NCI-H2227 treated with DMSO at 0.1 percent for 48 hours (cell line): ENCODE measurements at places on chromosomes 7 and 10.

- no peak for DNase-seq
These were observed at the start of gene PIK3CG for GRCh38 chr7:106865130-106866041. Gene PIK3CG (plus strand): TSS chr7:106865282. CDS start chr7:106867562, 2,280 bp downstream.

DNA sequence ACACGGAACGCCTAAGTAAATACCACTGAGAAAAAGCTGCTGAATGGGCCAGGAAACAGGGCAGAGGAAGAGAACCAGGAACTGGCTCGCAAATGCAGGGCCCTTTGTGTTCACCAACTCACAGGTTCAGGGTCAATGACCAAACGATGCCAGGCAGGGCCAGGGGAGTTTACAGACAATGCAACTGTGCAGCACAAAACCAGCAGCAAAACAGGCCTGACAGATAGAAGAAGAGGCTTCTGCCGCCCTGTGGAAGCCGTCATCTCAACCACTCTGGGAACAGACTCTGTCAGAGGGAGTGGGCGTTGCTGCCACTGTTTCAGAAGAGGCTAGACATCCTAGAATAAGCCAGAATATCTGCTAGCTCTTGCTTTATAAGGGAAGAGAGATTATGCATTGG, 117.9 kb downstream of the KMT2E start:
- DNase-seq: no peak

GRCh38 chr7:16963044-16963443, 81.3 kb upstream of the AGR3 start:
- DNase-seq: no peak

- no peak for DNase-seq
These were observed 38.4 kb downstream of the ANK3 start for GRCh38 chr10:60351191-60351853.

GRCh38 chr7:34761627-34762026, 103.6 kb downstream of the NPSR1 start:
- no peak for DNase-seq

- no peak for DNase-seq
These were observed 676.8 kb downstream of the DNAJB9 start for GRCh38 chr7:109246330-109247077.

DNA sequence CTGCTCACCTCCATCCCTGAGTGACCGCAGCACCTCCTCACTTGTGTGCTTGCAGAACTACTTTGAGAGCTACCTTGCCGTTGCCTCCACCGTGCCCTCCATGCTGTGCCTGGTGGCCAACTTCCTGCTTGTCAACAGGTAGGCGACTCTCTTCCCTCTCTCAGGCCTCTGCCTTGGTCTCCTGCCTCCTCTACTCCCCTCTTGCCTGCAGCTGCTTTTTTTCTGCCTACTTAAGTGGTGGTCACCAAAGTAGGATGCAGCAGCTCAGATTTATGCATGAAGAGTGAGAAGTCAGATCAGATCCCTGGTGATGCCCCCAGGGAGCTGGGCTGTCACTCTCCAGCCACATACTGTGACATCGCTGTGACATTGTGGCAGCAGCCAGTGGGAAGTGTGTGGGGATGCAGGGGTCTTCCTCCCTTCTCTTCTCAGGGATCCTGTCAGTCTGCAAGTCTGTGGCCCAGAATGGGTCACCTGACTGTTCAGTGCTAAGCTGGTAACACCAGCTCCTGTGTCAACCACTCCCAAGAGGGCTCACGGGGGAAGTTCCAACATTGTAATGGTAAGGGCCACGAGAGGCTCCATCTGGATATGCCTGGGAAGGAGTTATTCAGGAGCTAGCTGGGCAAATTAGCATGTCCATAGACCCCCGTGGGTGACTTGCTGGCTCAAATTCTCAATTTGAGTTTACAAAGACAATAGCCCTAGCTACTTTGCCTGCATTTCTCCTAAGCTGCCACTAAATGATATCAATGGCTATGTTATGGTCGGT, 25.3 kb downstream of the SLC29A3 start:
- no peak for DNase-seq

- no peak for DNase-seq
These were observed 94.8 kb downstream of the CHN2 start for GRCh38 chr7:29289156-29290021.

DNA sequence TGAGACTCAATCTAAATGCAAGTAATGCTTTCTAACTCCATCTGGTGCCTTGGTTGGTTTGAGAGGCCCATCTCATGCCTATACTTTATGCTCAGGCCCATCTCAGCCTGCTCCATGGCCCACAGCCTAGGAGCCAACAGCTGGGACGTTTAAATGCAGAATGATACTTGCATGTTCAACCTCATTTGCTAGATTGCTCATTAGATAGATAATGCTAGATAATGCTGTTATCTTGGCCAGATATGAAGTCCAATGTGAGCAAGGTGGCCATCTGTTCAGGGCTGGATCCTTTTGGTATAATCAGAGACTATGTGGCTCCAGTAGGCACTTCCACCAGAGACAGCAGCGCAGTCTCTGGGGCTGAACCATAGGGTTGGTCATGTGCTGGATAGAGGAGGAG, 321.6 kb upstream of the PHYHIPL start:
- no peak for DNase-seq

GRCh38 chr10:123527151-123527550, 139.0 kb upstream of the GPR26 start:
- DNase-seq: no peak

- no peak for DNase-seq
These were observed 121.6 kb upstream of the TBX20 start for GRCh38 chr7:35375516-35375915.

- no peak for DNase-seq
These were observed 205.3 kb downstream of the SKAP2 start for GRCh38 chr7:26659121-26659520.

- DNase-seq: no peak
These were observed 107.5 kb upstream of the ARID5B start for GRCh38 chr10:61793760-61794703.

DNA sequence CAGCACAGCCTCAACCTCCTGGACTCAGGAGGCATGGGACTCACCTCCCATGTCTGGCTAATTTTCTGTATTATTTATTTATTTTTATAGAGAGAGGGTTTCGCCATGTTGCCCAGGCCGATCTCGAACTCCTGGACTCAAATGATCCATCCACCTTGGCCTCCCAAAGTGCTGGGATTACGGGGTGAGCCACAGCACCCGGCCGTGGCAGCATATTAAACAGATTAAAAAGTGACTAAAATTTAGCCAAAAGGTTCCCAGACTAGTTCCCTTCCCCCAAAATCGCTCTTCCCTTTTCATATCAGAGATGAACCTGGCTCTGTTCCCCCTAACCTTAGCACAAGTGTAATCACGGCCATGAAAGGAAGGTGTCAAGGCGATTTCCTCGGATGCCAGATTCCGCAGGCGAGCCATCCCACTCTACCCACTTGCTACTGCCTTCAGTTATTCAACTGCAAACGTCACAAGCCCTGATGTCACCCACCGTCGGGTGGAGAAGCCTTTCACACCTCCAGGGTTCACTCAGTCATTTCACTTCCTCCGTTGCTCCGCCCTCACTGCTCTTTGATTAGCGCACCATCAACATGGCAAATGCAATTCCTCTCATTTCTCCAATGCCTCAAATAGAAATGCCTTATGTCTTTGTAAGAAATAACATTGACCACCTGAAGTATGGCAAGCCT, 104.7 kb upstream of the RHEB start:
- no peak for DNase-seq

DNA sequence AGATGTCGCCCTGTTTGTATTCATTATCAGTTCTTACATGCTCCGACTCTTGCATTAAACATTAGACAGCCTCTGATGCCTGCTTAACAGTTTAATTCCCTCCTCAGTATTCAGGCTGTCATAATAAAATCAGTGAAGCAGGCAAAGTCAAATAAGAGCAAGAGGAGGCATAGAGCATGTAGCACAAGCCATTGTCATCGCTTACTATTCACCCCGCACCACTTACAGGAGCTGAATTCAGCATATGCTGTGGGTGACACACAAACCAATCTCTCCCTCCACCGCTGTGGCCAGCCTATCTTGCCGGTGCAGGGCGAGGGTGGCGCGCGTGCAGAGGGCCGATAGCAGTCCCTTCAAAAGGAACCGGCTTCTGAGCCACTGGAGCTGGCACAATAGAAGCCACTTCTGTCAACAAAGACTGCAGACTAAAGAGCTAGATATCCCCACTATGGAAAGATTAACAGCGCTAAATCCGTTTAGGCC, 433.2 kb upstream of the MGMT start:
- no peak for DNase-seq

GRCh38 chr7:43085992-43086391, 26.5 kb upstream of the HECW1 start:
- DNase-seq: no peak
